ENCODE measurements at places on chromosomes 12 and 14.

- no peak for DNase-seq
These were observed 26.8 kb upstream of the DAAM1 start for GRCh38 chr14:59161561-59162175.

DNA sequence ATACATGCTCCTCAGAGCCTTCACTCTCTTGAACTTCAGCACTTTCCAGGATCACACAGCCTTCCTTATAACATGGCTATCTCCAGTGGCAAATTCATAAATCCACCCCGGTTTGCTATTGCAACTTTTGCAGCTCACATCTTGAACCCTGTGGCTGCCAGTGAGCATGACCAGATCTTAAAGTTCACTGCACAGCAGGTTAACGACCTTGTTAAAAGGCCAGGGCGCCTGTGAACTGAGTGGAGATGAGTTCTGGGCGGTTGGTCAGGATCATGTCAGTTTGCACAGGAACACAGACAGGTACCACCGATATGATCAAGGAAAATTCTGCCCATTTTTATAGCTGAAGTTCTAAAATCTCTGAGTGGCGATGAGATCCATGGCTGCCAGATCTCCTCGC is 24.7 kb upstream of the LTA4H start:
- DNase-seq, result no peak

DNA sequence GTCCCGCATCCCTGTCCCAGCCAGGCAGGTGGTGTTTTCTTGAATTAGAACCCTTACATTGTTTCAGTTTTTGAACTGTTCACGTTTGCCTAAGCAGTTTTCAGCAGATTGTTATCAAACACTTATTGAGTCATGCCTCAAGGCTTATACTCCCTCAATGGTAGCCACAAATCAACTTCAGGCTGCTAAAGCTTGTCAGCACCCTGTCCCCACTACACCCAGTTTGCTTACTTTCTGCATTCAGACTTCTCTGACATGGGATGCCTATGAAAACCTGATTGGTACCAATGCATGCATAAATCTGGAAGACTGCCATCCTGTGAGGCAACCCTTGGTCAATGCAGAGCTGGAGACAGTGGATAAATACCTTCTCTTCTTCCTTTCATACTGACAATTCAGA is 225.4 kb downstream of the BTG1 start:
- DNase-seq, result no peak

DNA sequence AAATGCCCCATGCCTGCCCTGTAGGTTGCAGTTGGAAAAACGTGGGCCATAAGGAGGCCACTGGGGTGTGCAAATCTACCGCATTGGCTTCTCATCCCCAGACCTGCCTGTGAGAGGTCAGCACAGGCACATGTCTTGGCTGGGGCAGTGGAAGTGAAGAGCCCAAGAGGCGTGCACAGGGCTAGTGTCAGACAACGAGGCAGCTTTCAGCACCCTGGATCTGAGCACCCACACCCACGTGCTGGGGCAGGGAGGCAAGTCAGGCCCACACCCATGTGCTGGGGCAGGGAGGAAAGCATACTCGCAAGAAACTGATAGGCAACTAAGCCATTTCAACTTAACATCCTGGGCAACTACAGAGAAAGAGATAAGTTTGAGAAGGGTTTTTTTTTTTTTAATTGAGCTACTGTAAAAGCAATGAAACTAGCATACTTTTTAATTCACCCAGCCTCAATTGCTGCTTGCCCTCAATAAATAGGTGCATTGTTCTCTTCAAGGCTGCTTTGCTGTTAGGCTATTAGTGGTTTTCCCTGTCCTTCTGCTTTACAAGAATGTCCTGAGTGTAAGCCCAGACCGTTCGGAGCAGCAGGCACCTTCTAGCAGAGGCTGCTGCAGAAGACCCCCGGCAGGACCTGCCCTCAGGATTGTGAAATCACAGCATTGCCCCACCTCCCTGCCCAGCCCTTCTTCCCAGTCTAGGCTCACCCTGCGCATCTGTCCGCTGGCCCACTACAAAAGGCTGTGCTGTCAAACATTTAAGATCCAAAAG is 355.3 kb upstream of the FKBP4 start:
- DNase-seq, result no peak

DNA sequence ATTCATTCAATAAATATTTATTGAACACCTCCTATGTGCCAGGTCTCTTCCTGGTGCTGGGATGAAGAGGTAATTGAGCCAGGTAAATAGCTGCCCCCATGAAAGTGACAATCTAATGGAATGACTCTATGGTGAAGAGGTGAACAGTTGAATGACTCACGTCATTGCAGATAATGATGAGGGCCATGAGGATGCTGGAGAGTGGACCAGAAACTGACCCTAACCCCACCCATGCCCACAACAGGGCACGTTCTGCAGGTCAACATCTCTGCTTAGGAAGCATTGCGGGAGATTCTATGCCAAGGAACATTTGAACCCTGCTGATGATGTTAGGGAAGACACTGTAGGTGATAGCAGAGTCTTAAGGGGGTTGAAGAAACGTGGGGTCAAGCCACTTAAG is 788.9 kb upstream of the TBX3 start:
- no peak for DNase-seq

DNA sequence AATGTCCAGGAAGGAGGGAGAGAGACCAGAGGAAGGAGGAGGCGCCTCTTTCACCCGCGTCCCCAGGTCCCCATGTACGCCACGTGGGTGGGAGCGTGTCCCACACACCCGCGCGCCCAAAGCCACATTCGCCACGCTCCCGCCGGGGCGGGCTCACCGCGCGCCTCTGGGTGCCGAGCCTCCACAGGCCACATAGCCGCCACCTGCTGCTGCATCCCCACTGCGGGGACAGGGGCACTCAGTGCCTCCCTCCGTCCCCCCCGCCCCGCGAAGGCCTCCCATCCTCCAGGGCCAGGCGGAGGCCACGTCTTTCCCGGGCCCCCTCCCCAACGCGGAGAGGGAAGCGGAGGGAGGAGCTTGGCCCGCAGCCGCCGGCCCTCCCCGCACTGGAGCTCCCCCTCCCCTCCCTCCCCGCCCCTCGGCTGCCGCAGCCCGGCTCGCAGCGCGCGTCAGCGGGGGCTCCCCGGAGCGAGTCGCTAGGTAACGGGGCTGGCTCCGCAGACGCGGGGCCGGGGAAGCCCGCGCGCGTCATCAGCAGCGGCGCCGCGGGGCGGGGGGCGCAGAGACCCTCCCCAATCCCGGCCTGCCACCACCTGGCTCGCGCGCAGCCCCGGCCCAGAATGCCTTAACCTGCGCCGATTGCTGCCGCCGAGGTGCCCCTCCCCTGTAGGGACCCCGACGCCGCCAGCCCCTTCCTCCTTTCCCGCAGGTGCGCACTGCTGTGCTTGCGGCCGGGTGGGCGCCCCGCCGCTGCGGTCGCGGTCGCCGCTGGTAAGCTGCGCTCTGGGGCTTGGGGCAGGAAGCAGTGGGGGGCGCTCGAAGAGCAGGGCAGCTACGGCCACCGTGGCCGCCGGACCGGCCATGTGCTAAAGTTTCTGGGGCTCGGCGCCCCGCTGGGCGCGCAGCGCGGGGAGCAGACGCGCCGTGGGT is 536 bp upstream of the TUNAR start:
- no peak for DNase-seq

DNA sequence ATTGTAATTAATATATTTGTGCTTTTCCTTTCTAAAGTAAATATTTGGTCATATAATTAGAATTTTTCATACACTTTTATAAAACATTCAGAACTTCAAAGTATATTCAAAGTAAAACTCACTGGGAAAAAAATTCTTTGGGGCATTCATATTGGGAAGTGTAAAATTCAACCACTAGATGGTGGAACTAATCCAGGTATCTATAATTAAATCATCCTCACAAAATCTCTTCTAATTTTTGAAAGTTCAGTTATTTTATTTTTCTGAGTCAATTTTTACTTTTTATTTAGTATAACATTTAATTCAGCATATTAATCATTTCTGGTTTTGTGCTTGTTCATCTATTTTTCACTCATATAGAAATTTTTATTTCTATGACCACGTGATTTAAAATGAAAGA is 81.0 kb downstream of the NTS start:
- DNase-seq, result no peak

- no peak for DNase-seq
These were observed 37.2 kb downstream of the DPF3 start for GRCh38 chr14:72856530-72857266.

DNA sequence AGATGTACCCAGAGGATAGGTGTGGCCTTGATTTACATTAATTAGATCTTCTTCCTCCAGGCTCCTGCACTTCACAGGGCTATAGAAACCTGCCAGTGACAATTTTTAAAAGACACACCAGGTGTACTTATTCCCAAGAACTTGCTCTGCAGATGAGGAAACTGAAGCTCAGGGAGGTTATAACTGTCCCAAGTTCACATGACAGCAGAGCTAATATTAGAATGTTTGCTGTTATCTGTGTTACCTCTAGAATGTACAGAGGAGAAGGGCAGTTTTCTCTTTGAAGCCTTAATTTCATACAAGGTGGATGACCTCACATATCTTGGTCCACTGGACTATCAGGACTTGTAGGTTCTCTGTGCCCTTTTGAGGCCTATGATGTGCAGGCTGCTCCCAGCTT is 27.7 kb downstream of the RASSF8 start:
- no peak for DNase-seq

- no peak for DNase-seq
These were observed 75.9 kb upstream of the TMPO start for GRCh38 chr12:98439471-98439951.

DNA sequence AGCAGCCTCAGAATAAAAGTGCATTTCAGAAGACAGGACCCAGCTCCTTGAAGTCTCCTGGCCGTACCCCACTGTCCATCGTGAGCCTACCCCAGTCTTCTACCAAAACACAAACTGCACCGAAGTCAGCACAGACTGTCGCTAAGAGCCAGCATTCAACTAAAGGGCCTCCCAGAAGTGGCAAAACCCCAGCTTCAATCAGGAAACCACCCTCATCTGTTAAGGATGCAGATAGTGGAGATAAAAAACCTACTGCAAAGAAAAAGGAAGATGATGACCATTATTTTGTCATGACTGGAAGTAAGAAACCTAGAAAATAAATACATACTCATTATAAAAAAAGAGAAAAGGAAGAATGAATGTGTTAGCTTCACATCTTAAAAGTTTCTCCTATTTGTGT is 51.1 kb downstream of the GAS2L3 start:
- DNase-seq, result no peak

DNA sequence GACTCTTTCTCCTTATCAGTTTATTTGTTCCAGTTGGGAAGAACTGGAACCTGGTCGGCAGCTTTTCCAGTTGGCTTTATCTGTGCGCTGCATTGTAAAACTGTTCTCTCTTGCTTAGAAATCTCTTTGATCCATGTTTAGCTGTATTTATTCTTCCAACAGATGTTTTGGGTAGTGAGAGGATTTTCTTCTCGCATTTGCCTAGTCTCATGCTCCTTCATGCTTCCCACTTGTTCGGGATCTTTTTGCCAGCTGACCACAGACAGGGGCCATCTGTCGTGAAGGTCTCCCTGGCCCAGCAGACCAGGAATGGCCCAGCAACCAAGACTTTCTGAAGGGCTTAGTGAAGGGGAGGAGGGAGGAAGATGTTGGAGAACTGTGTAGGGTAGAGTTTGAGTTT is 21.6 kb downstream of the NTF3 start:
- DNase-seq, result no peak

GRCh38 chr12:49263400-49263763 is 1.5 kb upstream of the TUBA1C start:
- DNase-seq, result no peak

DNA sequence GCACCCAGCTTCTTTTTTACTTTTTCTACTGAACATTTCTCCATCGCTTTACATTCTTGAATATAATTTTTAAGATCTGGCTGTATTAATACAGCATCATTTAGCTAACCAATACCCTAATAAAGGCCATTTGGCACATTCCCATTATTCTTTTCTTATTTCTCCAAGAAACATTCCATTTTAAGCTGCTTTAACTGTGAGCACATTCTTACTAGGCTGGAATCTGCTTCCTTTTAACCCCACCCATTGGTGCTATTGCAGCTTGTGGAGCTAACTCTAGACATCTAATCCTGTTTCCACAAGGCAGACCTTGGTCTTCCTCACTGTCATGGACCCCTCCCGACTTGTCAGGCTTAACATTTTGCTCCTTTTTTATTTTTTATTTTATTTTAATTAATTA is 15.2 kb downstream of the CALM1 start:
- no peak for DNase-seq

GRCh38 chr12:111041091-111041490 is 120.7 kb upstream of the MYL2 start:
- DNase-seq, result no peak

DNA sequence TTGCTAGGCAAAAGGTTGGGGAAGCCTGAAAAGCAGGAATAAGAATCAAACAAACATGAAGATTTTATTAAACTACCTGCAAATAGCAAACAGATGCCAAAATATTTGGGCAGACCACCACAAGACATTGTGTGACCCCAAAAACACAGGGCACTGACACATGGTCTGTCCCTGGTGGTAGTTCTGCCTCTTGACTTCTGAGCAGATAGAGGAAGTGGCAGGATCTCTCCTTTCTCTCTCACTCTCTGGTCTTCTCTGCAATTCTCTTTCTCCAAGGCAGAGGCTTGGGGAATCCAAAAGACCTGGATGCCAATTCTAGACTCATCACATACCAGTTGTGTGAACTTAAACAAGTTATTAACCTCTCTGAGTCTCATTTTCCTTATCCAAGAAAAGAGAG is 4.3 kb upstream of the PTGDR start:
- no peak for DNase-seq

DNA sequence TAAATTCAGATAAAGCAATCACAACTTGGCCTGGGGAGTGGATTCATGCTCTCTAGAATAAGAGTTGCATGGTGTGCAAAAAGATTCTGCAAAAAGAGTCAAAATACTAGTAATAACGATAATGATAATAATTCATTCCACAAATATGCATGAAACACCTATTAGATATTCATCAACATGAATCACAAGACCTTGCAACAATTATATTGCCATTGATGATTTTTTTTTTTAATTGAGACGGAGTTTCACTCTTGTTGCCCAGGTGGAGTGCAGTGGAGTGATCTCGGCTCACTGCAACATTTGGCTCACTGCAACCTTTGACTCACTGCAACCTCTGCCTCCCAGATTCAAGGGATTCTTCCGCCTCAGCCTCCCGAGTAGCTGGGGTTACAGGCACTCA is 109.2 kb upstream of the FLRT2 start:
- no peak for DNase-seq

DNA sequence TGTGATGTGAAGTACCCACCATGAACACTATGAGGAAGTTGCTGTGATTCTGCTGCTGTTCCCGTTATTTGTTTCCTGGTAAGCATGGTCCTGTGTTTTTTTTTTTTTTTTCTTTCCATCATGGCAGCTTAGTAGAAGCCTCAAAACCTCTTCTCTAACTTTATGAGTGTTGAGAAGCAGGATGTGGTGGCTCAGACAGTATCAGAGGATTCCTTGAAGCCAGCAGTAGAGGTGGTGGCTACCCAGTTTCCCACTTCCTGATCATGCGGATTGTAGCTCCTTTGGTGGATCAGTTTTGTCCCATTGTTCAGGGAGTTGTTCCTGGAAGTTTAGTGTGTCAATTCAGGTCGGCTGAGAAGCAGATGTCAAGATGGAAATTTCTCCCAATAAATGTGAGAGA is 175.8 kb downstream of the ATP23 start:
- no peak for DNase-seq

DNA sequence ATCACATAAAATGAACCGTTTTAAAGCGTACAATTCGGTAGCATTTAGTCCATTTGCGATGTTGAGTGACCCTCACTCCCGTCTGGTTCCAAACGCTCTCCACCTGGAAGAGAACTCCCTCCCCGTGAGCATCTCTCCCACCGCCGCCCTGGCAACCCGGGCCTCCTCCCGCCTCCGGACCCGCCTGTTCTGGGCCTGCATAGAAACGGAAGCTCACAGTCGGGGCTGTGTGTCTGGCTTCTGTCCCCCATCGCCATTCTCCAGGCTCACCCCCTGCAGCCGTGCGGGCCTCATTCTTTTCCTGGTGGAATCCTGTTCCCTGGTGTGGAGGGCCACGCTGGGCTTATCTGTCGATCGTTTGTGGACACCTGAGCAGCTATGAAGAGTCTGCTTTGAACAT is 17.3 kb downstream of the LRCOL1 start:
- DNase-seq, result no peak

All from HS-5 (cell line).